Activated naive CD4-positive, alpha-beta T cell treated with anti-CD3 and anti-CD28 coated beads, Interleukin-2, amount 50 U/mL, for 16 hours (primary cell): ENCODE measurements at places on chromosomes 7 and 10.
A peak's percentile ranks its signal among the peaks of the same experiment; 100 is the strongest.

DNA sequence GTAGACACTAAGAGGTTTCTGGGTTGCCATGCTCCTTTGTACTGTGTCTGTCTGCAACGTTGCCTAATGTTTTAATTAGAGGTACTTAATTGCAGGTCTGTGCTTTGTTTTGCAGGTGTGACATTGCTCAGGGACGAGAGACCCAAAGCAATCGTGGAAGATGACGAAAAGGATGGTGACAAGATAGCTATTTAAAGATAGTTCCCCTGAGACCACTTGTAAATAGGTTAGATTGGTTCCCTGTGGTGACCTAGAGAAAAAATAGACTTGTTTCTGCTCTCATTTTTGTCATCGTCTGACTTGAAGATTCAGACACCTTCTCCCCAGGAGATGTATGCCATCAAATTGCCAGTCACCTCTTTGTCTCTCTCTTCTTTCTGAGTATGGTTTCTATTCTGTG lies 20.1 kb downstream of the PPP1R17 start:
- no peak for DNase-seq

- no peak for DNase-seq
Observed at GRCh38 chr7:148481971-148482626, 108.5 kb upstream of the C7orf33 start.

- no peak for DNase-seq
Observed at GRCh38 chr10:24645784-24646183, 77.9 kb downstream of the ARHGAP21 start.

DNA sequence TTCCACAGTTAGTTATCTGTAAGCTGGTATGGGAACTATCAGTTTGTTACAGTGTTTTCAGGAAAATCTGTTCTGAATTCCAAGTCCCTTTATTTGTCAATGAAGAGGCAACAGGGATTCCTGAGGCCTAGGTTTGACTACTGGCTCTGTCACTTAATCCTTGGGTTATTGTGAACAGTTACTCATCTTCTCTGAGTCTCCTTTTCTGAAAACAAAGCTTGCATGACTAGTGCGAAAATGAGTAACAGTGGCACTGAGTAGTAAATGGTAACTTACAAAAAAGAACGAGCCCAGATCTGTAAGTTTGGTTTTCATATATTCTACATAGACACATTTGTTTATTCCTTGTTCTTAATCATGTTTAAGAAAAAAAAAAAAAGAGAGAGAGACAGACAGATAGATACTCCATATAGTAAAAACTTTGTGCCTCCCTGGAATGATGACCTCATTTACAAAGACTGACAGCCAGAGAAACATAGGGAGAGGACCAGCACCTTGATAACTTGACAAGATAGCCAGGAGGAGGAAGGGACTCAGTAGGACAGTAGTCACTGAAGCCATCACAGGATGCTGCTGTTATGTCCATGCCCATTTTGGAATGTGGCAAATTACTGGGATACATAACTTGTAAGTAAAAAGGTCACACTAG lies 1.9 kb downstream of the MRPS33 start:
- DNase-seq, result no peak

- no peak for DNase-seq
Observed at GRCh38 chr7:55066524-55066923, 47.7 kb downstream of the EGFR start.

- no peak for DNase-seq
Observed at GRCh38 chr10:113097036-113097435, 147.0 kb downstream of the TCF7L2 start.

DNA sequence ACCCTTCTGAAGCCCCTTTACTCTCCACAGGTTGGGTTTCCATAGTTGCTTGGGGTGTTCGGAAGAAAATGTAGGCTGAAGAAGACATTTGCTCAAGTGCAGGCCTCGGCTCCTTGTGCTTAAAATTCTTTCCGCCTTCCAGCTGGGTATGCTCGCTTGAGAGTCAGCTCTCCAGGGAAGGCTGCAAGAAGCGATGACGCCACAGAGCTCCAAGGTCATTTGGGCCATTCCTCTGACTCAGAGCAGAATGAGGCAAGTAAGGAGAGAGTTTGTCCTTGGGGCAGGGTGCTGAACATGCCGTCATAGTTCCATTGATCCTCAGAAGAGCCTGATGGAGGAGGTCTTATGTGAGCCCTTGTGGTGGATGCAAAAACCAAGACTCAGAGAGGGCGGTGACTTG lies 27.4 kb upstream of the HSPA12A start:
- DNase-seq, result no peak

- no peak for DNase-seq
Observed at GRCh38 chr10:130463876-130464364, 327.7 kb downstream of the GLRX3 start.

GRCh38 chr7:144892761-144893160 lies 56.9 kb upstream of the TPK1 start:
- no peak for DNase-seq

GRCh38 chr7:102953406-102953805 lies 40.6 kb downstream of the LRRC17 start:
- DNase-seq, result no peak

DNA sequence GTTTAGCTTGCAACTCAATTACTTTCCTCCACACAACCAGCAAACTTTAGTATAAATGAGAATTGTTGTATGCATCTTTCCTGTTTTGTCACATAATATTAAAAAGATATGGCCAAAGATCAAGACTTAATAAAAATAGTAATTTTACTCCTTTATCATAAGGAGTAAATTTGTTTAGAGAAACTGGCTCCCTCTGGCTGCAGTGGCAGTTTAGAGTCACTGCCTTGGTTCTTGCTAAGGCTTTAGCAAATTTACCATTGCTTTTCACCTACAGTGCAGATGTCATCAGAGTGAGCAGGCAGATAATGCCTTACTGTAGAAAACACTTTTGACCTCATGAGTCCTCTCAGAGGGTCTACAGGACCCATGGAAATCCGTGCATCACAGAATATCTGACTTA lies 2.6 kb downstream of the PRPF18 start:
- no peak for DNase-seq

DNA sequence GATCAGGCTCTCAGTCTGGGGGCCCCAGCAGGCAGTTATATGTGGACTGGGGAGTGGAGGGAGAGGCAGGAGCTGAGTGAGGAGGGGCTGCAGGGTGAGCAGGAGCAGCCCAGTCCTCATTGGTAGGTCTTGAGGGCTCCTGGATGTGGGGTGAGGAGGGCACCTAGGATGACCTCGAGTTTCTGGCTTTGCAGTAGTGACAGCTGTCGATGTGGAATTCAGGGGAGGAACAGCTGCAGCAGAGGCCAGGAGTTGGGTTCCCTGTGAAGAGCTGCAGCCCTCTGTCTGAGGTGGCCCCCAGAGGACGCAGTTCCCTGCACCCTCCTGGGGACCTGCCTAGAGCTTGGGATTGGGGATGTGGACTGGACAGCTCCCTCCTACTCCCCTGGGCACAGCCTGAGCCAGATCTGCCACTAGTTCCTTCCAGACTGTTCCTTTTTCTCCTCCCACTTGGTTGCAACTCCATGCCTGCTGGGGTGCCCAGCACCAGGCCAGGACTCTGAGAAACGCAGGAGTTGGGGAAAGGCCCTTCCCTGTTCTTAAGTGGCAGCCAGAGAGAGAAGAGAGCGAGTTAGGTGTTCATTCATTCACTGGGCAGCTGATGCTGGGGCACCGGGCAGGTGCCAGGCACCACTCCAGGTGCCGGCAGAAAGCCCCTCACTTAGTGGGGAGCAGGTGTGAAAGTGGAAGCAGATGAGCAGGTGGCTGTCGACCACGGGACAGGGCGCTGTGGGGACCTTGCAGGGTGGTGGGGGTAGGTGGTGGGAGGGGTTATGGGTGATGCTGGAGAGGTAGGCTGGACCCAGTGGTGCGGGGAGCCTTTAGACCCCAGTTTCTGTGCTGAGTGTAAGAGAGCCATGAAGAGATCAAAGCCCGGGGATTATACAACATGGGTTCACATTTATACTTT lies 57.9 kb downstream of the PRF1 start:
- no peak for DNase-seq

DNA sequence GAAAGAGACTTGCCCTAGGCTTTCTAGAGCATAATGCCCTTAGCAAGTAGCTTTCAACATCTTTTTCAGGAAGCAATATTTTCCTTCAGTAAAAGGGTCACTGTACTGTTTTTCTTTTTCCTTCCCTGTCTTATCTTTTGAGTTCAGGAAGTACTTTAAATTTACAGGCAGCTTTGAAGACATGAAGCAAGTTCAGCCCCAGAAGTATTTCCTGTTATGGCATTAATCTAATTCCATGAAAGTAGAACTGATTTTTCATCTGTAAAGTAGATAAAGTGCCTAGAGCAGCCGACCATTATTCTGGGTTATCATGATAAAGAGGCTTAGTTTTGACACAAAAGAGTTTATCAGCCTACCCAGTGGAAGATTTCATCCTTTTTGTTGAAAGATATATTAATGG lies 288.2 kb downstream of the ADK start:
- DNase-seq, result no peak

GRCh38 chr7:41729059-41729458 lies 26.2 kb upstream of the INHBA start:
- DNase-seq, result no peak

DNA sequence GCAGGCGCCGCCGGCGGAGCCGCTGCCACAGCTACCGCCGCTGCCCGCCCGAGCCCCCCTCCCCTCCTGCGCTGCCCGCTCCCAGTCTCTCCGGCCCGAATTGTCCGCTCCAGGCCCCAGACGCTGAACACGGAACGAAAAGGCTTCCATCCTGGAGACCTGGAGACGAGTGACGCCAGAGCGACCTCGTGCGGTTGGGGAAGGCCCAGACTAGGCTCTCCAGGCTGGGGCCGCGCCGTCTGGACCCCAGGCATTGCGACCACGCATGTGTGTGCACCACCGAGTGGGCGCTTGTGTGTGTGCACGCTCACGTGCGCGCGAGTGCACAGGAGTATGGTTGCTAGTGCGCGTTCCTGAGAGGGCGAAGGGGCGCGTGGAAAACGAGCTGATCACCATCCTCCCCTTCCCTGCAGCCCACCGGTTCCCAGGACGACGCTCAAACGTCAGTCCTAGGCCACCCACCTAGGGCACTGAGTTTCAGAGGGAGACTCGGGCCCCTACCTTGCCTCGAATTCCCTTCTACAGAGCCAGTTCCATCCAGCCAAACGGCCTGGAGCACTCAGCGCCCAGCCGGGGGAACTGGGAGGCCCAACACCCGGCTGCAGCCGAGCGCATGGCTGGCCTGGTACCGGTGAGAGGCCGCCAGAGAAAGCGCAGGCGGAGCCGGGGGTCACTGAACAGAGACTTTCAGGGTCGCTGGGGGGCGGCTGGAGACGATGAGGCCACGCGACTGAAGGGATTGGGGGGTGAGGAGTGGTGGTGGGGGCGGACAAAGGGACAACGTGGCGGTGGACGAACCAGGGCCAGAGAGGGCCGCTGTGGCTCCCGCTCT lies 11.6 kb downstream of the LBX1 start:
- DNase-seq, result no peak

GRCh38 chr10:132387764-132388210 lies 9.2 kb upstream of the PWWP2B start:
- DNase-seq, result peak; percentile 76

- DNase-seq, result no peak
Observed at GRCh38 chr7:121385056-121385799, 10.9 kb downstream of the FAM3C start.

DNA sequence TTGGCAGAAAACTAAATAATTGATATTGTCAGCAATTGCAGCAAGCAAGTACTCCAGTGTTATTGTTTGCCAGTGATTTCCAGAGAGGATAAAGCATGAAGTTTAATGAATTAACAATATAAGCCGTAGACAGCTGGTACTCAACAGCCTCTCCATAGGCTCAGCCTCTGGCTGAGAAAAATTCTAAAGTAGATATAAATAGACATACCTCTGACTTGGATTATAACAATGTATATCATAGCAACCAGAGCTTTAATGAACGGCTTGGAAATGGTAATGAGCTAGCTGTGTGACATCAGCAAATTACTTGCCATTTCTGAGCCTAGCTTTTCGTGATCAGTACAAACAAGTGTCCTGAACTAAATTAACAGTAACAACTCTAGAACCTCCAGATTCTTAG lies 1055.4 kb upstream of the AUTS2 start:
- DNase-seq, result no peak

DNA sequence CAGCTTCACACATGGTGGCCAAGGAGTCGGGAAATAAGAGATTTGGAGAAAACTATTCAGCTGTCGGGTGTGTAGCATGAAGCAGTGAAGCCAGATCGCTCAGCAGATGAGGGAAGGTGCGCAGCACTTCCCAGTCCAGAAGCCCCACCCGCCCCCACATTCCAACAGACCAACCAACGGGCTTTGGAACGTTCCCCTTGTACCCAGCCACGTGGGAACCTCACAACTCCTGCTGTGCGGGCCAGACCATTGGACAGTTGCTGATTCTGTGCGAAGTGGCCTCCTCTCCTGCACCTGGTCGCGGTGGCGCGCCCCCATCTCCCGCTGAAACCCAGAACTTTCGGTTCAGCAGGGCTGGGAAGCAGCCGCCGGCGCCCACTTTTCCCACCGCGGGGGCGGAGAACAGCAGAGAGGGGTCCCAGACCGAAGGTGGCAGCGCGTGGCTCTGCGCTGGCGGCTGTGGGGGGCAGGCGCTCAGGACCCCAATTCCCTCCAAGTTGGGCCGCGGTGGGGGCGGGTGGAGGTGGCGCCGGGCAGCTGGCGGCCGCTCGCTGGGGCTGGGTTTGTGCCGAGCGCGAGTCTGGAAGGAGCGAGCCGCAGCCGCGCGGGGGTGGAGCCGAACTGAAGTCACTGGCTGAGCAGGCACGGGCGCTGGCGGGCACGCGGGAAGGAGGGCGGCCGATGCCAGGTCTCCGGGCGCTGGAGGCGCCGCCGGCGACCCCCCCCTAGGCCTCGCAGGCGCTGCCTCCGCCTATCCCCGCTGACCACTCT lies 1301.5 kb upstream of the SORCS1 start:
- DNase-seq, result no peak

GRCh38 chr7:47535704-47536628 lies 45.9 kb downstream of the TNS3 start:
- no peak for DNase-seq

DNA sequence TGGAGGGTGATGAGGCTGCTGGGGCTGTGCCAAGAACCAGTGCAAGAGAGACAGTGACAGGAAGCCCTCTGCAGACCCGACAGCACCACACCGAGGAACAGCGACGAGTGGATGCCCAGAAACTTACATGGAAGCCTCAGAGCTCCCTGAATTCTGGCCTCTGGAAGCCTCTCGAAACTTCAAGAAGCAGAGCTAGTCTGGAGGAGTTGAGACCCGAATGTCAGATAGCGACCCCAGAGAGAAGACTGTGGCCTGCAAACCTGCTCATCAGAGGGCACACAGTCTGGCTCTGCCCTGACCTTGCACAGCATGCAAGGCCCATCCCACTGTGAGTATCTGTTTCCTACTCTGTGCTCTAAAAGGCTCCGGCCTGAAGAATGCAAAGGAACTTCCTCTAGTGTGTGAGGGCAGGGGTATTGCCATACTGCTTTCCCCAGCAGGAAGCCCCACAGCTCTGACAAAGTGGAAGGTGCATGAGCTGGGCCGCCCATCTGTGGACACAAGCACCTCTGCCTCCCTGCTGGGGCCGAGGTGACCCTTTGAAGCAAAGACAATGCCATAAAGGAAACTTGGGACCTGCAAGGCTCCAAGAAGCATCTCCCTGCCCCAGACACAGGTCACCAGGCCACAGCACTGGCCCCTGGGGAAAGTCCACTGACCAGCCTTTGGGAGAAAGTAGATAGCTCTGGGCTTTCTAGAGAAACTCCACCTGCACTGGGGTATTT lies 10.5 kb upstream of the C10orf71 start:
- no peak for DNase-seq
